Vagina (tissue), 2 donors: ENCODE measurements at places on chromosomes 2 and 18. TPM values are rescaled to one million over a fixed set of nuclear protein-coding genes. Genes with fewer than 3 reads are reported as not detected.

Gene EFR3B
- total RNA-seq: 1.5 TPM

Gene NLRC4
- total RNA-seq: 0.74 TPM

Gene GALNT14
- 1.7 TPM for total RNA-seq

Gene LINC00305
- not detected for total RNA-seq

Gene GIGYF2
- total RNA-seq: 69.0 TPM

Gene CD8B2
- total RNA-seq: 0.74 TPM

GRCh38 chr18:62979176-62979575 is 263.8 kb downstream of the PHLPP1 start:
- DNase-seq: no peak

- DNase-seq: no peak
These were observed 509.6 kb upstream of the RAB6C start for GRCh38 chr2:129469871-129470270.

DNA sequence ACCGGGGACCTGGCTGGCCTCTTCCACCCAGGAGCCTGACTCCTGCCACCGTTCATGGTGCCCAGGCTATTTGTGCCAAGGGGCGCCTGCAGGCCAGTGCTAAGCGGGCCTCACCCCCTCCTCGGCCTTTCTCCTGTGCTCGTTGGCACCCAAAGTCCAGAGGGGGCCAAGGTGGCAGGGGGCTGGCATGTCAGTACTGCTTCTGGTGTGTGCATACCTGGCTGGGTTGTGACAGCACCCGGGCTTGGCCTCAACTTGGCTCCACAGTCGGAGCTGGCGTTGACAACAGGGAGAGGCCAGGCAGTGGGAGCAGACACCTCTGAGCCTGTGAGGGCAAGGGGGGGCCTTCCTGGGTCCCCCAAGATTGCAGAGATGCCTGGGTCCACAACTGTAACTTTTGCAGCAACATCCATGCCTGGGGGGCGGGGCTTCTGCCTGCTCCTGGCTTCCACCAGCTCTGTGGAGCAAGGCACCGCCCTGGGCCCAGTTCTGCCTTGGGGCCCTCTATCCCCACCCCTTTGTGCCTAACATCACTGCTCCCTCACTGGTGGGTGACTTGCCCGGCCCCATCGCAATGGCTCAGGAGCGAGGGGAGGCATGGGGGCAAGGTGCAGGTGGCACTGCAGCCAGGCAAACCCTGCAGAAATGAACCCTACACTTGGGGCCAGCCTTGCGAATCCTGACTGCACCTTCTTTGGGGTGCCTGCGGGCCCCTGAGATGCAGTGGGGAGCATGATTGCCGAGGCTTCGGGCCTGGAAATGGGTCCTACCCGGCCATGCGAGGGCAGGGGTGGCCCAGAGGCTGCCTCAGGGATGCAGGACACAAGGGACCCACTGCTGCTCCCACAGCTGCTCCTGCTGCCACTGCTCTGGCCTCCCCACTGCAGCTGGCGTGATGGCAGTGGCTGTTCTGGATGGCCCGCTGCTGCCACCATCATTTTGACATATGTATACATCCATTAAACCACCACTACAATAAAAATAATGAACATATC is 35.9 kb downstream of the PTPN4 start:
- DNase-seq: no peak

- no peak for DNase-seq
These were observed 183.3 kb upstream of the DOK6 start for GRCh38 chr18:69217196-69218000.

GRCh38 chr18:46893360-46893759 is 23.9 kb downstream of the PIAS2 start:
- DNase-seq: no peak

DNA sequence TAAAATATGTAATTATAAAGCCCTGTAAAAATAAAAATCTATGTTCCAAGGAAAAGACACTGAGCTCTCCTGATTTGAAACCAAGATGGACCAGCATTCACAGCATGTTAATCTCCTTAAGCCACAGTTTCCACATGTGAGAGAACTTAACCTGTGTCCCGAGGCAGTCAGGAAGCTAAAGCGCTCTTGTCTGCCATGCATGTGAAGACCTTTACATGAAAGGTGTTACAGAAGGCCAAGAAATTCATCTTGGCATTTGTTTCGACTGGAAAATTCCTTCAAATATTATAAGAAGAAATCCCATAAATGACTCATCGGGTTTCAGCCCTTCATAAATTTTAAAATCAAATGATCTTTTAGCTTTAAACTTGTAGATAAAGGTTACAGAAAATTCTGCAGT is 328.6 kb downstream of the CDH2 start:
- no peak for DNase-seq

DNA sequence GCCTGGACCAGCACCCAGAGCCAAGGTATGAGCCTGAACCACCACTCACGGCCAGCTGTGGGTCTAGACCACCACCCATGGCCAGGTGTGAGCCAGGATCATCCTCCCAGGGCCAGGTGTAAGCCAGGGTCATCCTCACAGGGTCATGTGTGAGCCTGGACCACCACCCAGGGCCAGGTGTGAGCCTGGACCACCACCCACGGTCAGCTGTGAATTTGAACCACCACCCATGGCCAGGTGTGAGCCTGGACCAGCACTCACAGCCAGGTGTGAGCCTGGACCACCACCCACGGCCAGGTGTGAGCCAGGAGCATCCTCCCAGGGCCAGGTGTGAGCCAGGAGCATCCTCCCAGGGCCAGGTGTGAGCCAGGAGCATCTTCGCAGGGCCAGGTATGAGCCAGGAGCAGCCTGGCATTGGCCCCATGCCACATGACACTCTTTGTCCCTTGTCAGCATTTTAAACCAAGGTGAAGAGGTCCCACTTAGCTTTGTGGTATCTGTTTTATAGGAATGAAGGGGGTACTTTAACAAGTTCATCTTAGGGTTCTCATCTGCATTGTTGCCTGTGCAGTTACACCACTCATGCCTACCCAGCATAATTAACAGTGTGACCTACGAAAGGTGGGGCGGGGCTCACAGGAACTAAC is 71.2 kb downstream of the AGAP1 start:
- DNase-seq: no peak

DNA sequence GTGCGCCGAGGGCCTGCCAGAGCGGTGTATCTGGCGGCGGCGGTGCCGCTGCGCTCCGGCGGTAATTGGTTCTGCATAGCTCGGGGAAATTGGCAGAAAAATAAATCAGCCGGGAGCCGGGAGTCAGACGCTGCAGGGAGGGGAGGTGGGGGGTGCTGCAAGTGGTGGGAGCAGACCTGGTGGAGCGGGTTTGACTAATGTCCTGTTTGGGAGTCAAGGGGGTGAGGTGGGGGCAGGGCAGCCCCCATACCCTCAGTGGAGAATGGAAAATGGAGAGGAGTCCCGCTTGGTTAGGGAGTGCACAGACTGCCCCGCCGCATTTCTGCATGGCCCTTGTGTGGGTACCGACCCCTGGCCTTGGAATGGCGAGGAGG is 107.3 kb downstream of the DYSF start:
- no peak for DNase-seq

DNA sequence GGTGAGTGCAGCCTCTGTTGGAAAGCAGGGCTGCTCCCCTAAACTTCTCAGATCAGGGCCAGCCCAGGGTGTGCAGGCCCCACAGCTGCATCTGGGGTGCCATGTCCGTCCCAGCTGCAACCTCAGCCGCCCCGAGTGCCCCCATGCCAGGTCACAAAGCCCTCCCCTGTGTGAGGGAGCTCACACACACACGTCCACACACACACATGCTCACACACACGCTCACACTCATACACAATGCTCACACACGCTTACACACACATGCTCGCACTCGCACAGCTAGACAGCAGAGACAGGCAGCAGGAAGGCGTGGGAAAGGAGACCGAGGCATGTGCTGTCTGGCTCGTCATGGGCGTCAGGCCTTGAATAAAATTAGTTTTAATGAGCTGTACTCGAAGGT is 55.4 kb downstream of the ADI1 start:
- no peak for DNase-seq

GRCh38 chr2:7840651-7841380 is 841.0 kb upstream of the ID2 start:
- DNase-seq: peak; percentile 76

GRCh38 chr2:236665572-236666118 is 96.0 kb downstream of the ACKR3 start:
- DNase-seq: no peak

DNA sequence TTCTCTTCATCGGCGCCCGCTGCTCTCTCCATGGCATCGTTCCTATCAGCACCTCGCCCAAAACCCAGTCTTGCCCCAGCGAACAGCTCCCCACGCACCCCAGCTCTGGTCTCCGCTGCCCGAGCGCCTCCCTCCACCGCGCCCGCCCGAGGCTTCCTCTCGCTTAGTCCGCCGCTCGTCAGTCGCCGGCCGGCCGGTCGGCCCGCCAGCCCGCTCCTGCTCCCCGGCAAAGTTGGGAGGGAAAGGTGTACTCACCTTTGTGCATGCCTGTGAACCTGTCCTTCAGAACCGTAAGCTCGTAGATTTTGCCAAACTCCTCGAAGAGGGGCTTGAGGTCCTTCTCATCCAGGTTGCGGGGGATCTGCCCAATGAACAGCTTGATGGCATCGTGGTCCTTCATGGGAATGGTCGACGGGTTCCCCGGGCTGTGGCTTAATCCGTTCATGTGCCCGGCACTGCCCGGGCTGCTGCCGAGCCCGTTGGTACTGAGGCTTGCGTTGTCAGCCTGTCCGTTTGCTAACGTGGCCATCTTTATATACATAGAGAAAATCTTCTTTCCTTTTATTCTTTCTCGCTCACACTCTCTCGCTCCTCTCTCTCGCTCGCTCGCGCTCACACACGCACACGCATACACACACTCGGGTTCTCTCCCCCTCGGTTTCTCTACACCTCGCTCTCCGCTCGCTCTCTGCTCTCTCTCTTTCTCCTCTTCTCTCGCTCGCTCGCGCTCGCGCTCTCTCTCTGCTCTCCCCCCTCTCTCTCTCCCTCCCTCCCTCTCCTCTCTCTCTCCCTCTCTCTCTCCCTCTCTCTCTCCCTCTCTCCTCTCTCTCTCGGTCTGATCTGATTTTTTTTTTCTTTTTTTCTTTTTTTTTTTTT is at the start of gene CELF4:
TSS of gene CELF4 (minus strand) at position 698 of the 876 bp plus-strand sequence.
- DNase-seq: no peak

DNA sequence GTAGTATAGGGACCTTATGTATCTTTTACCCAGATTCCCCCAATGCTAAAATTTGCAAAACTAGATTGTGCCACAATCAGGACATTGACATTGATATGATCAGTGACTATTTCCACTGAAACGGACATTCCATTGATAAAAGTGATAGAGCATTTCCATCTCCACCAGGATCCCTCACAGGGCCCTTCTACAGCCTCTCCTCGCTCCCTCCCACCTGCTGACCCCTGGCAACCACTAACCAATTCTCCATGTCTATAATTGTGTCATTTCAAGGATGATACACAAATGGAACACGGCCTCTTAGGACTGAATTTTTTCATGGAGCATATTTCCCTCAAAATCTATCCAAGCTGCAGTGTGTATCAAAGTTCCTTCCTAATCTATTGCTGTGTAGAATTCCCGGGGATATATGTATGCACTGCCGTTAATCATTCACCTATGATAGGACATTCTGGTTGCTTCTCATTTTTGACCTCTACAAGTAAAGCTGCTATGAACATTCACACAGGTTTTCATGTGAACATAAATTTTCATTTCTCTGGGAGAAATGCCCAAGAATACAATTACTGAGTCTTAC is 67.3 kb downstream of the UXS1 start:
- no peak for DNase-seq

DNA sequence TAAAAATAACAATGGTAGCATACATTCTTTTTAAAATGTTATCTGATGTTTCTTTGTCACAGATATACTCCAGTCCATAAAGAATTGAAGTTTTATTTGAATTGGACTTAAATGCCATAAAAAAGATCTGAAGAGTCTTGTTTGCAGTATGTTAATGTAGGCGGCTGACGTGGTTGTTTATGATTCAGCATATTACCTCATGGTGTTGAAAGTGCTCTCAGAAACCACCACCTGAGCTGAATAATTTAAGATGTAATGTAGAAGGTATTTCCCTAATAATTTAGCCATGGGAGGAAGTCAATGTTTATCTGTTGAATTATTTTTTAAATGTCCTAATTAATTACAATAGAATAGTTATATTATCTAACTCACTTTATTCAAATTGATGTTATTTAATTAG is 58.6 kb upstream of the CHN1 start:
- no peak for DNase-seq

DNA sequence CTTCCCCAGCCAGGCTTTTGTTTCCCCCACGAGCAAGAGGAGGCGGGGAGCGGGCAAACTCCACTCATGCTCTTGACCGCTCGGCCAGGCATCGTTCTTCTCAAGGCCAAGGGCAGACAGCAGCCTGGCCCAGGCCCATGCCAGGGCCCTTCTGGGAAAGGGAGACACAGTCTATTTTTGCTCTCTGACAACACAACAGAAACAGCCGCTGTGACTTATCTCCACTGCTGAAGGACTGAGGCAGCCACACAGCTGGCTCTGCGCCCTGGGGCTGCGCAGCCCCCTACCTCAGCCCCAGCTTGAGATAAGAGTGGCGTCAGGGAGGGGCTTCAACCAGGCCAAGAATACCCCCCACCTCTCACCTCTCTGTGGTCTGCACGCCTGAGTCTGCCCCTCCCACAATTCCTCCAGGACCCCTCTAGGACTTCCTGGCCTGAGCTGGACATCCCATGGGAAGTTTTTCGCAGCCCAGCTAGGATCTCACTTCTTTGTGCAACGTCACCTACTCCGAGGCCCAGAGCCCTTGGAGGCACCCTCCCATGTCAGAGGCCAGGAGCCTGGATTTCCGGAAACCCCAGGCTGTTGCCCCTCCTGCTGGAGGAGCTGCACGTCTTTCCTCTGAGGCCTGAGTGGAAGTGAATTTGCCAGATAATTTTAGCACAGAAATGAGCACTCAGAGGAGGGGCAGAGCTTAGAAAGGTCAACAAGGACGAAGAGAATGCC is 118.9 kb upstream of the OTOS start:
- no peak for DNase-seq

DNA sequence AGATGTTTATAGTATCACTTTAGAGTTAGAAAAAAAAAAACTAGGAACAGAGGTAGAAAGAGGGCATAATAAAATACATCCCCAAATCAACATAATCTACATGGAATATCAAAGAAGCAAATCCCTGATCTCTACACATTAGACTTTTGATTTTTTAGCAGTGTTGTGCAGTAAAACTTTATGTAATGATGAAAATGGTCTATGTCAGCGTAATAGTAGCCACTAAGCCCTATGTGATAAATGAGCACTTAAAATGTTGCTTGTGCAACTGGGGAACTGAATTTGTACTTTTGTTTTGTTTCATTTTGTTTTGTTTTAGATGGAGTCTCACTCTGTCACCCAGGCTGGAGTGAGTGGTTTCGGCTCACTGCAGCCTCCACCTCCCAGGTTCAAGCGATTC is 36.3 kb downstream of the LNPK start:
- no peak for DNase-seq
